Fibroblast of lung (primary cell): ENCODE measurements at places on chromosomes 6 and 20.

DNA sequence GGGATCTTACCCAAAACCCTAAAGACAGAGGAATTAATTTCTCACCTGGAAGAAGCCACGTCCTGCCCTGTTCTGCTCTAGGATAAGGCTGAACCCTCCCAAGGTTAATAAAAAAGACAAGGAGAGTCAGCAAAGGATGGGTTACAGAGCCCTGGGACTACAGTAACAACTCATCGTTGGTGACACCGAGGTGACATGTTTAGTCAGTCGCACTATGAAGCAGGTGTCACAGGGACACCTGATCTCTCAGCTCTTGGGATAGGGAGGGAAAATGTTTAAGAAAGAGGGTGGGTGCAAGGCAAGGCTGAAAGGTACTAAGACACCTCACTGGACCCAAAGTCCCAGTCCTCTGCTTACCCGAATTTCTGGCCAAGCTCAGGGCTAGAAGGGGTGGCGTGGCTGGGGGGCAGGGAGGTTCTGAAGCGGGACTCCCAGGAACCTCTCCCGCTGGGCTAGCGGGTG lies 562 bp downstream of the MOCS1 start:
- DNase-seq = no peak

- DNase-seq = no peak
These were observed 9.5 kb upstream of the HLA-DOA start for GRCh38 chr6:33018904-33019303.

GRCh38 chr6:27495386-27496135 lies 22.7 kb upstream of the ZNF184 start:
- DNase-seq = peak; percentile 92

DNA sequence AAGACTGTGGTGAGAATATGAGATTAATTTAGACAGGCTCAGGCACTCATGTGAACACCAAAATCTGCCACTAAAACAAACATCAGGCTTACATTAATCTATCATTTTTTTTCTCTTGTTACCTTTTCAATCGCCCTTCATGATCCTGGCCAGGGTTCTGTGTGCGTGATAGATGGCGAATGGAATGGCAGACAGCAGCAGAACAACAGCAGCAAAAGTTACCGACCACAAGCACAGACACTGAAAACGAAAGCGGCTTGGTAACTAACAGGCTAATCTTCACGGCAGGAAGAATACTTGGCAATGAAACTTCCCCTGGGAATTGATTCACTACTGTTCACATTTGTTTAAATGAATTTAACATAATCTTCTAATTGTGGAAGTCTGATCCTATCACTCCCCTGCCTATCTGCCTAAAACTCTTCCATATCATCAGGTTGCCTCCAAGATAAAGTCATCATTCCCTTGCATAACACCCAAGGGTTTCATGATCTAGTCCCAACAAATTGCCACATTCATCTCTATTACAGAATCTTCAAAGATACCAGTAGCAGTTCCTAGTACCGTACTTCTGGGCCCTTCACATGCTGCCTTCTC lies 28.7 kb downstream of the PTPRK start:
- DNase-seq = peak; percentile 88

GRCh38 chr20:50575865-50576720 lies 65.9 kb downstream of the PTPN1 start:
- DNase-seq = peak; percentile 70

- DNase-seq = no peak
These were observed 20.0 kb downstream of the SPAG4 start for GRCh38 chr20:35635652-35636051.
